ENCODE measurements at places on chromosomes 11 and 22.

DNA sequence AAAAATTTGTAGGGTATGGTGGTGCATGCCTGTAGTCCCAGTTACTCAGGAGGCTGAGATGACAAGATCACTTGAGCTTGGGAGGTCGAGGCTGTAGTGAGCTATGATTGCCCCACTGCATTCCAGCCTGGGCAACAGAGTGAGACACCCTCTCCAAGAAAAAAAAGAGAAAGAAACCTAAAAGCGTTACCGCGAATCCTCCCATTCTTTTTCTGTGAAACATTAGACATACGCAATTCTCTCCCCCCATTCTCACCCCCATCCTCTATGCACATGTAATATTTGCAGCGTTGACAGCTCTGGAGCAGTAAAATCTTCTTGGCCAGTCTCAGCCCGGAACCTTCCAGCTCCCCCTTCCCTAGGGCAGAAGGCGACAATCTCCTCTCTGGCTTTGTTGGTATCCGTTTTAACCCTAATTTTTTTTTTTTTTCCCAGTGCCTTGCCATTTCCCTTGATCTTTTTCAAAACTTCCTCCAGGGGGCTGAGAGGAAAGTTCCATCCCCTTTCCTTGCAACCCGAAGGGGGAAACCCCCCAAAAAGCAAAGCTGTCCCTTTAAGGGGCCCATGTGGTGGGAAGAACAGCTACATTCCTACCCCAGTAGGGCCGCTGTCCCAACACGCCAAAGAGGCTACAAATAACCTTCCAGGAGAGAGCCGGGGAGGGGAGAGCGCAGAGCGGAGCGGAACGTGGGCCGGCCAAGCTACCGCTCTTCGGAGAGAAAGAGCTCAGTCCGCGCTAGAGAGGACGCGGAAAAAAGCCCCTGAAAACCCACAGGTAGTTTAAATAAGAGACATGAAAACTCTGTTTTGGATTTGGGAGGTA, 1.9 kb downstream of the LRP4 start:
- DNase-seq = peak; percentile 89

- DNase-seq = no peak
Measured at GRCh38 chr22:41976961-41977566, 7.8 kb downstream of the SEPTIN3 start.

- DNase-seq = no peak
Measured at GRCh38 chr11:39651857-39652461, 1807.5 kb downstream of the LRRC4C start.

- DNase-seq = no peak
Measured at GRCh38 chr22:43376765-43377547, 33.8 kb upstream of the SCUBE1 start.

- peak; percentile 28 for DNase-seq
Measured at GRCh38 chr11:96001037-96001436, 77.1 kb upstream of the MTMR2 start.

- DNase-seq = no peak
Measured at GRCh38 chr11:59285716-59286260, 72.9 kb upstream of the OR5AN1 start.

GRCh38 chr11:75714211-75714610, 3.4 kb upstream of the MOGAT2 start:
- no peak for DNase-seq

- peak; percentile 78 for DNase-seq
Measured at GRCh38 chr11:85647604-85648299, at the start of gene TMEM126A. TMEM126A (plus strand) TSS chr11:85647967; CDS start chr11:85650256, 2,289 bp downstream.

GRCh38 chr22:25853501-25854284, 111.7 kb downstream of the MYO18B start:
- no peak for DNase-seq

- no peak for DNase-seq
Measured at GRCh38 chr11:119880143-119880542, 151.1 kb upstream of the NECTIN1 start.

- no peak for DNase-seq
Measured at GRCh38 chr22:41621911-41622179, 750 bp downstream of the XRCC6 start.

- no peak for DNase-seq
Measured at GRCh38 chr11:40974186-40974795, 485.2 kb downstream of the LRRC4C start.

DNA sequence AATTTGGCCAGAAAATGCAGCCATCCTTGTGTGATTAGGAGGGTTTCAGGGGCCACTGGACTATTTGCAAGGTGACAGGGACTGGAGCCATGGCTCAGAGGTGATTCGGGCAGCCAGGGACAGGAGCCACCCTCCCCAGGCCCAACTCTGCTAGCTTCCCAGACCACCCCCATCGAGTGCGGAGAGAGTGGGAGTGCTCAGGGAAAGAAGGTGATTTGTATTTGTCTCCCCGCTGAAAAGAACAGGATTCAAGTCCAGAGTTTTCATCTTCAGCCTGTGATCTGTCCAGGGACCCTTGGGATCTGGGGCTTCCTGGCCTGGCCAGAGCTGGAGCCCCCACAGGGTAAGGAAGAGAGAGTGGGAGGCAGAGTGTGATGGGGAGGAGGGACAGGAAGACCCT, 22.4 kb upstream of the TEF start:
- DNase-seq = no peak

DNA sequence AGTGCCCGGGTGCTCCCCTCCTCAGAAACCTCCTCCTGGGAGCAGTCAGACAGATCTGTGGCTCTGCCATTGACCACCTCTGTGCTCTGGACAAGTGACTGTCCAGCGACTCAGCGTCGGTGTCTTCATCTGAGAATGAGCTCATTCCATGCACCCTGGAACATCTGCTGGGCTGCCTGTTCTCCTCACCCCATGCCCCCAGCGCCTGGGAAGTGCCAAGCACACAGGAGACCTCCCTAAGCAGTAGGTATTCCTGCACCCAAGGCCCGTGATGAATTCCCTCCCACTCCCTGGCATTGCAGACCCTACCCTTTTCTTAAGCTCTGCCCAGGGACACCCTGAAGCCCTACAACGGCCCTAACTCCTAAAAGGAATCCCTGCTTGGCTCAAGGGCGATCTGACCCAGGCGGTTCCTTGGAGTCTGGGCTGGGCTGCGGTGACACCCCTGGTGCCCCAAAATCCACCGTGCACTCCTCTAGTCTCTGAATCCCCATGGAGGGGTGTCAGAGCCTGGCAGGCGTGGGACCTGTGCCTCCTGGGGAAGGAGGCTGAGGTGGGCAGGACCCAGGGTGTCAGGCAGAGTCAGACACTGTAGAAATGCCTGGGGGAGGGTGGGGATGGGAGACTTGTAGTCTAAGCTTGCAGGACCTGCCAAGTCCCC, 92.0 kb downstream of the CEP164 start:
- DNase-seq = no peak

DNA sequence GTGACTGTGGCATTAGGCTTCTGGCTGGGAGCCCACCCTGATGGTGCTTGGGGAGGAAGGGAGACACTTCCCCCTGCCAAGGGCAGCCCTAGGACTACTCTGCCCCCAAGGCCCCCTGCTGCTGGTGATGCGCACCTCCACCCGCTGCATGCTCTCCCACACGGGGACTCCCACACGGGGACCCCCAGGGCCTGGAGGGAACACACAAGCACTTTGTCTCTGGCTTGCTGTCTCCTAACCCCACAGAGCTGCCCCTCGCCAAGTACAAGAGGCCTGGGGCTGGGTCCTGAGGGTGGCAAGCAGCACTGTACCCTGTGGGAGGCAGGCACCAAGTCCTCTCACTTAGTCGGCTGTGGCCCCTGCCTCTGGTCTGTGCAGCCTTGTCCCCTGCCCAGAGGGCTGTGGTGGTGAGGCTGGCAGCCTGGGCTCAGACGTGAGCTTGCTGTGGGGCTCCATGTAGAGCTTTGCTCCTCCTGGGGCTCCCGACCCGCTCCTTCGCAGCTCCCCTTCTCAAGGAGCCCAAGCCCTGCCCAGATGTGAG, 7.9 kb downstream of the LRRC75B start:
- no peak for DNase-seq

GRCh38 chr11:134503100-134503499, 91.1 kb upstream of the B3GAT1 start:
- no peak for DNase-seq

- DNase-seq = no peak
Measured at GRCh38 chr11:27653990-27654758, 46.1 kb downstream of the BDNF start.

- no peak for DNase-seq
Measured at GRCh38 chr11:40100162-40100553, 1359.3 kb downstream of the LRRC4C start.

DNA sequence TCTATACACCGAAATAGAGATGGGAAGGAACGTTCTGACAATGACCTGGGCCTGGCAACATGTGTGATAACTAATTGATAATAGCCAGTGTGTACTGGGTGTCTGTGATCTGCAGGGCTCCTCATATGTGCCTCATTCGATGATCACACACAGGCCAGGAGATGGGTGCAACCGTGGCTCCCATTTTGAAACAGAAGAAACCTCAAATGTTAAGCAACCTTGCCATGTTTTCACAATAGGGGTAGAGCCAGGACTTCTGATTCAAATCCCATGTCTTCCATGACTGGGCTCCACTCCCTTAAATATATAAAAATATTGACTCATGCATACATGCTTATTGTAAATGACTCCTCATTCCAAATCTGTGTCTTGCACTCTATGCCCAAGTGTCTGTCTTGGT, 11.1 kb downstream of the APOL3 start:
- peak; percentile 5 for DNase-seq

- no peak for DNase-seq
Measured at GRCh38 chr11:12485328-12485727, 108.0 kb downstream of the PARVA start.

GRCh38 chr11:110075105-110075846, 17.9 kb upstream of the ZC3H12C start:
- peak; percentile 13 for DNase-seq

- no peak for DNase-seq
Measured at GRCh38 chr22:42685941-42686653, 34.6 kb downstream of the A4GALT start.

DNA sequence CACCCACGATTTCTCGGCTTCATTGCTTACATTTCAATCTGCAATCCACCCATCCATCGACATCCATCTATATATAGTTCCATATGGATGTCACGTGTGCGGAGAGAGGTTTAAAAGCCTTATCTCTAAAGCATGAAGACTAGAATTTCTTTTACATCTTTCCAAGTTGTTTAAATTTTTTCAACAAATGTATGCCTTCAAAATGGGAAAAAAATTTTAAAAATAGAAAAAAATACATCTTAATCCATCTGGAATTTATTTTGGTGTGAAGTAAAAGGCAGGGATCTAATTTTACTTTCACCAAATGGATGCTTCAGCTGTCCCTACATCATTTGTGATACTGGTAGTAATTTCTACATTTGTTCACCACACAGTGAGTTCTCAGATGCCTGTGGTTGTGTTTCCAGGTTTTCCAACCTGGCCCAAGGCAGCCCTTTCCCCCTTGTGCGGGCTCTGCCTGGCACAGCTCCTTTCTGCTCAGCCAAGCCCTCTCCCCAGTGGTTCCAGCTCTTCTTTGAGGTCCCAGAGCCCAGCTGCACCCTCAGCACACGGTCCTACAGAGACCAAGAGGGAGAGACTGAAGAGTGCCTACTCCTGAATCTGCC, 37.6 kb upstream of the KLHL35 start:
- no peak for DNase-seq

- no peak for DNase-seq
Measured at GRCh38 chr11:95732930-95733602, 56.5 kb downstream of the FAM76B start.

- DNase-seq = no peak
Measured at GRCh38 chr11:31957674-31958073, 133.2 kb upstream of the RCN1 start.

- DNase-seq = no peak
Measured at GRCh38 chr11:80362563-80363340, 921.9 kb upstream of the TENM4 start.

DNA sequence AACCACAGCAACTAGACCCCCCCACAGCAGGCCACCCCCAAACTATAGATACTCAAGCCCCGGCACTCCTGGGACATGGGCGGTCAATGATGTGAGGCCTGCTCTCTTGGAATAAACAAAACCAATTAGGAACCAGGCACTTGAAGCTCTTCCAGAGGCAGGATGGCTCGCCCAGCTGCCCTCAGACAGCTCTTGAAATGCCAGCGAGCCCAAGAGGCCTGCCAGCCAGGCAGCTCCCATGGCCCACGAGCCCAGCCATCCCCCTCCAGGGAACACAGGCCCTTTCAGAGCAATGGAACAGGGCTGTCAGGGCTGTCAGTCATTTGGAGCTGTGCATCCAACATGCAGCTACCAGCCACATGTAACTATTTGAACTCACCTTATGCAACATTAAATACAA, 34.0 kb upstream of the TFIP11 start:
- no peak for DNase-seq

DNA sequence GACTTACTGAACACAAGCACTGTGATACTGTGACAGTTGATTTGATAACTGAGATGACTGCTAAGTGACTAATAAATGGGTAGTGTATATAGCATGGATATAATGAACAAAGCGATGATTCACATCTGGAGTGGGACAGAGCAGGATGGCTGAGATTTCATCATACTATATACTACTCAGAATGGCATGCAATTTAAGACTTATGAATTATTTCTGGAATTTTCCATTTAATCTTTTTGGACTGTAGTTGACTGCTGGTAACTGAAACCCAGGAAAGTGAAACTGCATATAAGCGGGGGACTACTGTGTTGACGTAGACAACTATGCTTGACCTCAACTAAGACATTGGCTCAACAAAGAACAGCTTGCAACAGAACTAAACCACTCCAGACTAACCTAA, 20.0 kb upstream of the NUCB2 start:
- DNase-seq = peak; percentile 94

DNA sequence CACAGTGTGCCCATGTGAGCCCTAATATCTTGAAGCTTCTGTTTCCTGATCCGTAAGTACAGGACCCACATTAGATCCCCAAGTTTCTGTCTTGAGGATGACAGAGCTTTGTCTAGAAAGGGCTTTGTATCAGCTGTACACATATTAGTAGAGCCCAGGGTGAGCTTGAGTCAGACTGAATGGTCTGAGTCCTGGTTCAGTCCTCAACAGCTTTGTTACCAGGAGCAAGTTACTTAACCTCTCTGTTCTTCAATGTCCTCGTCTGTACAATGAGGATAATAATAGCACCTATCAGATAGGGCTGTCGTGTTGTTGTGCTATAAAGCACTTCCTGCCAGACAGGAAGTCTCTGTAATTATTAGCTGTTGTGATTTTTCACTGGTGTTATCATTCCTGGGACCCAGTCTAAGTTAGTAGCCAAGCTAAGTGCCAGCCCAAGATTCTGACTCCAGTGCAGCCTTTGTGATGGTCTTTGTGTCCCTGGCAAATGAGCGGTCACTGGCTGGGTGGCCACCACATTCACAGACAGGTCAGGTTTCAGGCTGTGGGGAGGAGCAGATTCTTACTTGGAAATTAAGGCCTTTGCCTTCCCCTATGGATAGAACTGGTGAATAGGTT, 6.8 kb downstream of the TOM1 start:
- no peak for DNase-seq

DNA sequence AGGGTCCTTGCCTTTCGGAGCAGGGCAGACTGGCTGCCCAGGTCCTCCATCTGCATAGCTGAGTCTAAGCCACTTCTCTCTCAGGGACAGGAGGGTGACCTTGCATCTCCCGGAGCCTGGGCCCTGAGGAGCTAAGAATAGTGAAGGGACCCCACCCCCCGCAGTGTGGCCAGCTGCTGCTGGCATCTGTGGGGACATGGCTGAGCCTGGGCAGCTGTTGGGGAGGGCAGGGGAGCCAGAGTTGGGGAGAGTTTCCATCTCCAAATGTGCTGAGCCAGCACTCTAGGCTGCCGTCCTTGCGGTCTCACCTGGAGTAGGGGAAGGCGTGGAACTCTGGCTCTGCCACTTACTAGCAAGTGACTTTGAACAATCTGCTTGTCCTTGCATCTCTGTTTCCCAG, 34.8 kb upstream of the SHISAL1 start:
- DNase-seq = no peak

All from fibroblast of skin of right quadriceps (primary cell).